Neural progenitor cell (in vitro differentiated cells): ENCODE measurements at places on chromosomes 5 and 9. TPM values are rescaled to one million over a fixed set of nuclear protein-coding genes. Genes with fewer than 3 reads are reported as not detected.
A peak's percentile ranks its signal among the peaks of the same experiment; 100 is the strongest.

DNA sequence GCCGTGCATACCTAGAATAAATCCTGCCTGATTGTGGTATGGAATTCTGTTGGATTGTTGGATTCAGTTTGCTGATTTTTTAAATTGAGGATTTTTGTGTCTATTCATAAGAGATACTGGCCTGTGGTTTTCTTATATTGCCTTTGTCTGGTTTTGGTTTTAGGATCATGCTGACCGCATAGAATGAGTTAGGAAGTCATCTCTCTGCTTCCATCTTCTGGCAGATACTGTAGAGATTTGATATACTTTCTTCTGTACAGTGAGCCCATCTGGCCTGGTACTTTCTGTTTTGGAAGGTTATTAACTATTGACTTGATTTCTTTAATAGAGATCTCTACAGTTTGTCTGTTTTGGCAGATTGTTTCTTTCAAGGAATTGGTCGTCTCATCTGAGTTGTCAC is 14.7 kb downstream of the CEP72 start:
- H3K4me3 ChIP-seq: no peak overlapping the region
- DNase-seq: no peak
- H3K27me3 ChIP-seq: no peaks in the 10 kb centered on the region
- H3K36me3 ChIP-seq: no peaks in the 10 kb centered on the region
- H3K27ac ChIP-seq: no peak overlapping the region

The STOM gene
- 61.5 and 99.4 TPM in 2 replicates for total RNA-seq

DNA sequence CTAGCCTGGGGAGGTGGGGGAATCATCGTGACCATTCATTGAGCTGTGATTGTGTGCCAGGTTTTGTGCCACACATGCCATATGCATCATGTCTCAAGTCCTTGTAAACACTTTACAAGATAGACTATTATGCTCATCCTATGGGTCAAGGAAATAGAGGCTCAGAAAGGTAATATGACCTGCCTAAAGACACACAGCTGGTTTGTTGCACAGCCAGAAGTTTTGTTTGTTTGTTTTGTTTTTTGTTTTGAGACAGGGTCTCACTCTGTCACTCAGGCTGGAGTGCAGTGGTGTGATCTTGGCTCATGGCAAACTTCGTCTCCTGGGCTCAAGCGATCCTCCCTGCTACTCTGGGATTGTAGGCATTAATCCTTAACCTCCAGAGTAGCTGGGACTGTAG is 21.4 kb upstream of the CRB2 start:
- no peaks in the 10 kb centered on the region for H3K27me3 ChIP-seq
- no peak overlapping the region for H3K4me3 ChIP-seq
- peaks cover 6% of the 10 kb centered on the region for H3K4me1 ChIP-seq
- no peaks in the 10 kb centered on the region for H3K36me3 ChIP-seq

DNA sequence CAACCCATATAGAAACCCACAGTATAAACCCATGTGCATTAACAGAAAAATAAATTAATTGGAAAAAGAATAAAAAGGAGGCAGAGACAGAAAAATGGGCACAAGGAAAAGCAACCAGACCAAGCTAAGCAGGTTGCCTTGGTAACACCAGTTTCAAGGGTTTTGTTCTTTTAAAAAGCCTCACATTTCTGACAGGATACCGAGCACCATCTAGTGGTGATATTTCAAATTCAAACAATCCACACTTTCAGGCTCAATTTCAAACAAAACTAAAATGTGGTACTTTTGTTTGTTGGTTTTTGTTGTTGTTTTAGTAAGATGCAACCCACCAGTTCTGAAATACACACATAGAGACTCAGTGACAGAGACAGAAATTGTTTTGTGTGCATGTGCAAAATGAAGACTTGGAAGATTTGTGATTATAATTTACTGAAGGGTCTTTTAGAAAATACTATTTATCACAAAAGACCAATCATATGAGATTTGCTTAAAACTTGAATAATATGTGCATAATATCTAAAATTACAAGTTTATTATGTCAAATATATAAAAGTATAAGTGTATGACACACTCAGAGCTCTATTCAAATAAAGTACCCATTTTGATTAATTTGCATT is 318.2 kb downstream of the SLCO4C1 start:
- no peaks in the 10 kb centered on the region for H3K27me3 ChIP-seq
- no peaks in the 10 kb centered on the region for H3K4me1 ChIP-seq
- no peak overlapping the region for H3K4me3 ChIP-seq
- H3K27ac ChIP-seq: no peak overlapping the region

The PIP5K1B gene
- total RNA-seq: 1.3 and 3.2 TPM in 2 replicates

- H3K27ac ChIP-seq: no peak overlapping the region
- H3K4me1 ChIP-seq: no peaks in the 10 kb centered on the region
- no peak overlapping the region for H3K4me3 ChIP-seq
- no peaks in the 10 kb centered on the region for H3K27me3 ChIP-seq
- DNase-seq: no peak
Observed at GRCh38 chr5:148931453-148932057, 105.1 kb downstream of the ADRB2 start.

The LURAP1L gene
- 0.75 and 0.77 TPM in 2 replicates for total RNA-seq

The ZBTB5 gene
- total RNA-seq: 24.1 and 24.9 TPM in 2 replicates

DNA sequence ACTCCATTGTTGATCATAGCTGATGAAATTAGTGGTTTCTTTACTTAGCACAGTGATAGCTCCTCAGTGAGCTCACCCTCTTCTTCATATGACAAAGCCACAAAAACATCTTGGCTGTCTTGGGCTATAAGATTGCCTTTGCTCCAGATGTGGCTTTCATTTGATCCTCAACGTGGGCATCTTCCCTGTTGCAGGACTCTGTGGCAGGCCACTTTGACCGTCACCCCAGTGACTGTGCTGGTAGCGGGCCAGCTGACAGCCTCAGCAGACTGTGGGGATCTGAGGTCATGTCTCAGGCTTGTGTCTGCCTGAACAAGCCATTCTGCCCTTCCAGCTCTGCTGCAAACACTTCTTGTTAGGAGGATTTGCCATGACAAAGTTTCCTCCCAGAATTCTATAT is 422.2 kb downstream of the NR2F1-AS1 start:
- H3K27ac ChIP-seq: no peak overlapping the region
- no peaks in the 10 kb centered on the region for H3K36me3 ChIP-seq
- no peaks in the 10 kb centered on the region for H3K27me3 ChIP-seq

The CCDC152 gene
- total RNA-seq: 11.8 and 23.9 TPM in 2 replicates

- no peak overlapping the region for H3K4me3 ChIP-seq
- no peaks in the 10 kb centered on the region for H3K4me1 ChIP-seq
- no peak overlapping the region for H3K27ac ChIP-seq
- H3K27me3 ChIP-seq: no peaks in the 10 kb centered on the region
Observed at GRCh38 chr9:134605351-134605965, 36.1 kb upstream of the COL5A1 start.

- H3K27ac ChIP-seq: no peak overlapping the region
- no peaks in the 10 kb centered on the region for H3K36me3 ChIP-seq
- H3K27me3 ChIP-seq: no peaks in the 10 kb centered on the region
- no peaks in the 10 kb centered on the region for H3K4me1 ChIP-seq
- H3K4me3 ChIP-seq: no peak overlapping the region
- DNase-seq: no peak
Observed at GRCh38 chr9:74783408-74783807, 104.3 kb downstream of the TRPM6 start.

The FEM1C gene
- 20.2 and 28.7 TPM in 2 replicates for total RNA-seq

The PLEKHG4B gene
- 28.8 and 63.1 TPM in 2 replicates for total RNA-seq

GRCh38 chr5:53819482-53819881 is 259.0 kb downstream of the NDUFS4 start:
- no peak for DNase-seq
- no peaks in the 10 kb centered on the region for H3K27me3 ChIP-seq
- no peaks in the 10 kb centered on the region for H3K4me1 ChIP-seq
- no peaks in the 10 kb centered on the region for H3K36me3 ChIP-seq

DNA sequence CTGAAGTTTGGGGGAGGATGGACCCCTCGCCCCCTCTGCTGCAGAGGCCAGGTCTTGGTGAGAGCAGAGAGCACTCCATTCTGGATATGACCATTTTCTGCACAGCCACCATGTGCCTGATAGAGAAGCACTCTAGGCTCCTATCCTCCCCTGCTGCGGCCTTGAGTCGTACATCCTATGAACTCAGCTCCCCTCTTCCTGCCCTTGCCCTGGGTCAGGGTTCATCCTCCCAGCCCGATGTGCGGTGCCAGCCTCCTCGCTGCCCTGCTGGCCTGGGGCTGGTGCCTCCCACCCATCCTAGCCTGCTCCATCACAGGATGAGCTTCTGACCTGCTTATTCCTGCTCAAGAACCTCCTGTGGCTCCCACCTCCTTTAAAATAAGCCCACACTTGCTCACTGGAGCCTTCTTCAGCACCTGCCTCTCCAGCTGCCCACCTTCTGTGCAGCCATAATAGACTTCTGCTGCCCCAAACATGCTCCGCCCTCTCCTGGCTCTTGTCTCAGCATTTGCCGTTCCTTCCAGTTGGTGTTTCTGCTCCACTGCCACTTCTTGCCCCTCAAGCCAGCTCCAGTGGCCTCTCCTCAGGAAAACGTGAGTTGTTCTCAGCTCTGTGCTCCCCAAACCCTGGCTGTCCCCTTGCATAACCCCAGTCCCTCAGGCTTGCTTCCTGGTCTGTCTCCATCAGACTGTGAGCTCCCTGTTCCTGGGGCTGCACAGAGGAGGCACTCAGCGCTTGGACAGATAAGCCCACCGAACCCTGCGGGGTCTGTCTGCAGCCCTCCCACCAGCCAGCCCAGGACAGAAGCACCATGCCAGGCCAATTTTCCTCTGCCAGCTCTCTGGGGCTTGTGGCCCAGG is 22.3 kb upstream of the TTLL11 start:
- no peaks in the 10 kb centered on the region for H3K36me3 ChIP-seq
- H3K27me3 ChIP-seq: no peaks in the 10 kb centered on the region
- no peak overlapping the region for H3K4me3 ChIP-seq
- no peak for DNase-seq
- H3K27ac ChIP-seq: peak overlapping the region; percentile 51

The PLCXD3 gene
- 0.09 TPM in 1 of 2 replicates, not detected in the other for total RNA-seq

The VCAN gene
- 71.6 and 101 TPM in 2 replicates for total RNA-seq

DNA sequence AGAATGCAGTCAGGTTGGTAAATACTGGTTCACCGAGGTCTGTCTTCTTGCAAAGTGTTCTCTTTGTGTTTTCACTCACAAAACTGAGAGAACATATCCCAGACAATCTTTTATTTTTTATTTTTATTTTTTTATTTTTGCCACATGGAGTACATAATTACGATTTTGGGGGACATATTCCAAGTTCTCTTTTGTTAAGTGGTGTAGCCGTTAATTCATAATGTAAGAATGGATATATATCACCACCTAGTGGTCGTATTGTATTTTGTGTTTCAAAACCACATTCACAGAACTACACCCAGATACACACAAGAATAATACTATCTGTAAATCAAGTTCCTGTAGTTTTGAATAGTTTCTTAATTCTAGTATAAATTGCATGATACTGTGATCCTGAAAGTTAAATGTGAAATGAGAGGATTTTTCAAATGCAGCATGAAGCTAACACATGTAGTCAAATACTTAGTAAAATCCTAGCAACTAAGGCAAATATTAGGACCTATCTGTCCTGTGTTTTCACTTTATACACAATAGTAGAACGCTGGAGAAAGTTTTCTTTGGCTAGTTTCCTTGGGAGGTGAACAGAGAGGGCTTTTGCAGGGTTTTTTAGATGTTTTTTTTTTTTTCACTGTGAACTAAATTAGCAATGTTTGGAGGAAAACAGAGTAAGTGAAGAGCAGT is 92.7 kb downstream of the VCAN start:
- no peaks in the 10 kb centered on the region for H3K27me3 ChIP-seq
- DNase-seq: peak; percentile 50
- peaks cover 14% of the 10 kb centered on the region for H3K4me1 ChIP-seq
- no peaks in the 10 kb centered on the region for H3K36me3 ChIP-seq

DNA sequence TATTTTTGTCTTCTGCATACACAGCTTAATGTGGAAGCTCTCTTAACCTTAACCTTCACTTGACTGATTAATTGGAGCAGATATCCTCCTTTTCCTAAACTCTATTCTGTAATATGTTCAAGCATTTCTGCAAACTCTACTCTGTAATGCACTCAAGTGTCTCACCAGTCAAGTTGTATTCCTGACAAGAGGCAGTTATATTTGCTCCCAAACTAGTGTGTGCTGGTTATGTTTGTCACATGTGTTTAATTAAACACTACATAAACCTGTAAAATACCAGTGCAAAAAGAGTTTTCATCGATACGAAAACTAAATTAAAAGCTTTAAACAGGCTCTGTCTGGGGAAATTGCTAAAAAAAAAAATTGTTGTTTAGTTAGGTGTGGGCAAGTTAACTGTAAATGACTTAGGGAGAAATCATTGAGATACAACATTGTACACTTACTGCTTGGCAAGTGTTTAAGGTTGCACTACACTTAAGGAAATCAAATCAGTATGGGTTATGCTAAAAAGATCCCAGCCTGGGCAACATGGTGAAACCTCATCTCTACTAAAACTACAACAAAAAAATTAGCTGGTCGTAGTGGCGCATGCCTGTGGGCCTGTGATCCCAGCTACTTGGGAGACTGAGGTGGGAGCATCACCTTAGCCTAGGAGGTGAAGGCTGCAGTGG is 6.7 kb downstream of the FAF2 start:
- H3K36me3 ChIP-seq: peaks cover 9% of the 10 kb centered on the region
- H3K4me3 ChIP-seq: no peak overlapping the region
- H3K27ac ChIP-seq: no peak overlapping the region
- no peak for DNase-seq
- H3K4me1 ChIP-seq: no peaks in the 10 kb centered on the region

DNA sequence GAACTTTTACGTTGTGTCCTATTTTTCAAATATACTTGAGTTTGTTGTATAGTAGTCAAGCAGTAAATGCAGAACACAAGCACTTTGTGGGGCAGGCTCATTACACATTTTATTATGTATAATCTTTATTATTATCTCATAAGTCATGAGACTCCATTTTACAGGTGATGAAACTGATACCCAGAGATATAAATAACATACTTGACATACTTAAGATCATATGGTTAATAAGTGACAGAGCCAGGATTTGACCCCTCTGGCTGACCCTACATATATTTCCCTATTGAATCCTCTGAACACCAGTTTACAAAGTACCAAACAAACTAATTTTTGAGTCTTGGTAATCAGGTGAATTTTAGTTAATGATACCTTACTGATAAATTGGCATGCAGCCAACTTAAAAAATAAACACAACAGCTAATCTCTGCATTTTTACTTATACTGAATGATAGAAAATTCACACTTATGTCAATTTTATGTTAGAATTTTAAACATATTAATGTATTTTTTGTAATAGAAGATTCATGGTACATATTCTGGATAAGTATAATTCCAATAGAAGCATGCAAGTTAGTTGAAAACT is 305.0 kb upstream of the MEF2C start:
- DNase-seq: no peak
- H3K27ac ChIP-seq: no peak overlapping the region
- H3K4me1 ChIP-seq: peaks cover 7% of the 10 kb centered on the region

GRCh38 chr5:54628050-54628449 is 110.5 kb downstream of the SNX18 start:
- no peaks in the 10 kb centered on the region for H3K36me3 ChIP-seq
- H3K4me1 ChIP-seq: no peaks in the 10 kb centered on the region
- DNase-seq: peak; percentile 8
- H3K4me3 ChIP-seq: no peak overlapping the region

DNA sequence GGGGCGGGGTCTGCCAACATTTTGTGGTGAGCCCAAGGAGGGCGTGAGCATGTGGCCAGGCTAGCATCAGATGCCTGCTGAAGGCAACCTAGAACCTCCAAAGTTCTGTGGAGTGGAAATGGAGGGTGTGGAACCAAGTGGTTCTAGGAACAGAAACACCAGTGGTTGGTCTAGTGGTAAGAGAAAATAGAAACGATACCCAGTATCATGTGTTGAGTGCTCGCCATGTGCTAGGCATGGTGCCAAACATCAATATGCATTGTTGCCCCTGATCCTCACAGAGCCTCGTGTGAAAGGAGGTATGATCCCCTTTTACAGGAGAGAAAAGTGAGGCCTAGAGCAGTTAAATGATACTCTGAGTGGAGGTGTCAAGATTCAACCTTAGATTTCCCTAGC is 31.5 kb upstream of the MVB12B start:
- no peak for DNase-seq
- H3K27ac ChIP-seq: no peak overlapping the region
- peaks cover 8% of the 10 kb centered on the region for H3K4me1 ChIP-seq
- H3K27me3 ChIP-seq: no peaks in the 10 kb centered on the region
